EL (cell line): ENCODE measurements at places on chromosomes 11 and 22.

GRCh38 chr11:94825031-94825430 is 56.9 kb downstream of the AMOTL1 start:
- no peak for DNase-seq

DNA sequence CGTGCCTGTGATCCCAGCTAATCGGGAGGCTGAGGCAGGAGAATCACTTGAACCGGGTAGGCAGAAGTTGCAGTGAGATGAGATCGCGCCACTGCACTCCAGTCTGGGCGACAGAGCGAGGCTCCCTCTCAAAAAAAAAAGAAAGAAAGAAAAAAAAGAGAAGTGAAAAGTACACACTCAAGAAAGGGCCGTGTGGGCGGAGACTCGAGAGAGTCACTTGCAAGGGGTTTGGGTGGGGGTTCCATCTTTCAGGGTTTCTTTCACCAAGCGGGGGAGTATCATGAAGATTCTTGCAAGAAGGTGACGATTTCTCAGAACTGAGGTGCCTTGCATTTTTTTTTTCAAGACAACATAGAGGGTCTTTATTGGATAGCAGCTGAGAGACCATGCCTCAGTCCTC is 4.0 kb upstream of the IFITM5 start:
- DNase-seq: no peak

DNA sequence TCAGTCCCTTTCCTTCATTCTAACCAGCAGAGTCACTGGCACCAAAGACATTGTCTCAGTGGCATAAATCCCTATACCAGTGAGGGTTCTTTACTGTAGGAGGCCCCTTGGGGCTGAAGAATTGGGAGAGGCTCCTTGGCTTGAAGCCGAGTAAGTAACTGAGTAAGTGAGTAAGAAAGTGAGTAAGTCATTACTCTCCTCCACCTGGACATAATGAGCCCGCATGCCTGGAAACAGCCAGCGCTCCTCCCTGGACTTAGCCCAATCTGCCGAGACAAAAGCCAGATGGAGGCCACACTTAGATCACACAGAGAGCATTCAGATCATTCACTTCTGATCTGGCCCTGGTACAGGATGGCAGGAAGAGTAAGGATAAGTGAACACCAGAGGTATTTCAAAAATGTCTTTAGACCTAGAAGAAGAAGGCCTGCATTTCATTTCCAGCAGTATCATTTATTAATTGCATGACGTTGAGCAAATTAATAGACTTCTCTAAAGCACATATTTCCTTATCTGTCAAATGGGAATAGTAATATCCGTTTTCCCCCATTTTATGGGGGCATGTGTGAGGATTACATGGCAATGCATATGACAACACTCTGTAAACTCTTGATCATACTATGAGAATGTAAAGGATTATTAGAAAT is 8.2 kb upstream of the MICAL3 start:
- peak; percentile 92 for DNase-seq

GRCh38 chr11:130815097-130815802 is 101.0 kb downstream of the SNX19 start:
- no peak for DNase-seq

DNA sequence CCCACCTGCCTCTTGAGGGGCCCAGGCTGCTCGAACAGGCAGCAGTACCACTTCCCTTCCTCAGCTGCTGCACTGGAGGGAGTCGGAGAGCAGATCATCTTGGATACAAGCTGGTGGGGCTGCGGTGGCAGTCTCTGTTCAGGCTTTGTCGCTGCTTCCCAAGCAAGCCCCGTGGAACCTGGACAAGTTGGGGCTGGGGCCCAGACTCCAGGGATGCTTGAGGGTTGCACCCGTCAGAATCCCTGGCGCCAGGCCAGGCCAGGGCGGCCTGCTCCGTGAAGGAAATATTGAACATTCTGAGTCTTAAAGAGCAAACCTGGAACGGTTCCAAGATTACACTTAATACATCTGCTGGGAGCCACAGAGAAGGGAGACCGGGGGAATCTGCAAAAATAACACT is 310.1 kb upstream of the SORL1-AS1 start:
- DNase-seq: peak; percentile 43

GRCh38 chr11:65826984-65827735 is 6.6 kb upstream of the SNX32 start:
- no peak for DNase-seq

- DNase-seq: no peak
Observed at GRCh38 chr11:61670626-61671025, 9.6 kb upstream of the DAGLA start.

DNA sequence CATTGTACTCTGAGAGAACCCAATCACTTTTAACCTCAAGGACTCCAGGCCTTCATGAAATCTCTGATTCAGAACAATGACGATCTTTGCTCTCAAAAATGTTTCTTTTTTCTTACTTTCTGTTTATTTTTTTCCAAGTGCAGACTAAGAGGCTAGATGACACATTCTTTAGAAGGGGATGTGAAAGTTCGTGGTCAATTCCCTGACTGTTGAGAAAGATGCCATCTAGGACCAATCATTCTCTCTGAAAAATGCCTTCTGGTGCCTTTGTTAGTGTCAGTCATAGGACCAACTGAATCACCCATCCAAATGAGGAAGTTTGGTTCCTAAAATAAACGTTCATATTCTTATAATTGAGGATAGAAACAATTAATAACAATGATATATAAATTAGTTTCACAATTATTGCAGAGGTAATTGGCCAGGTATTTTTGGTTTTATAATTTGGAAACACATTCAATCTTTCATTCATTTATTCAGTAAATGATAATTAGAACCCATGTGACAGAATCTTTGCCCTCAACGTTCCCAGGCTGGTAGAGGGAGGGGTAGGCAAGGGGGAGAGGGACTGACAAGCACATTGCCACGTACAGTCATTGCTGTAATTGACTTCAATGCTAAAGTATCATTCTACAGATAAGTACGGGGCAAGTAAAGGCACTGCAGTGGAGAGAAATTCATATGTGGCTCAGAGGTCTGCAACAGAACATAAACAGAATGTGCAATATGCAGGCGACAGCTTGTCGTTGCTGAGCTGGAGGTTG is 333.4 kb upstream of the MPPED2 start:
- no peak for DNase-seq

GRCh38 chr11:116984186-116984585 is 114.0 kb downstream of the SIK3 start:
- peak; percentile 74 for DNase-seq

- no peak for DNase-seq
Observed at GRCh38 chr11:31059529-31059928, 310.0 kb downstream of the DCDC1 start.

DNA sequence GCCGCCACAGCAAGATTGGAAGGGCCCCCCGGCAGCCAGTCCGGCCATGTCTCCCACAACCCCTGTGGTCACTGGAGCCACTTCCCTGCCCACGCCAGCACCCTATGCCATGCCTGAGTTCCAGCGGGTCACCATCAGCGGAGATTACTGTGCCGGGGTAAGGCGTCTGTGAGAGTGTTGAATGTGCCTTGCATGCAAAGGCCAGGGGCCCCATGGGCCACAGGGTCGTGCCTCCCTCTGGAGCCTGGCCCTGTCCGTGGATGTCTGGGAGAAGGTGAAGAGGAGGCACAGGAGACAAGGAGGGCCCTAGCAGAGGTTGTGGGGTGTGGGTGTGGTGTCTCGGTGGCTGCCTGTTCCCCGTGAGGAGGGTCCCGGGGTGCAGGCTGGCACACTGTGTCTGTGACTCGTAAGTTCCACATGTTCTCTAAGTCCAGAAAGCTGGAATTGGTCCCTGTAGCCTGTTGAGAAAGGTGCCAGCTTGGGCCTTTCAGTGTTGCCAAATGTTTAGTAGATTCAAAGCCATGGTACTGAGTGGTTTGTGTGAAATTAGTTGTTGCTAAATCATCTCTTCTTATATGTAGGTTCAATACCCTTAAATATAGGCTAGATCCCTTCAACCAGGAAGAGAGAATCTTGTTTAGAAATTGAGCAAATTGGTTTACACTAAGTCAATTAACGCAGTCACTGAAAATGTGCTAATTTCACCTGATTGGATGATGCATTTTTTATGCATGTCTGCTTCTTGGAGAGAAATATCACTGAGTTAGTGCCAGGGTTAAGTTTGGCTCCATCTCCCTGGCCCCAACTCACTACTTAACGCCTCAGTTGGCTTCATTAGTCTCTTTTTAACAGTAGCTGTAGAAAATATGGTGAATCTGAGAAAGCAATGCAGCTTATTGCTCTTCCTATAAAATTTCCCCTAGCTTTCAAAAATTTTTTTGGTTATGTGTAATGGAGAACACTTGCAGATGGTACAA is 23.8 kb downstream of the AMPD3 start:
- no peak for DNase-seq

DNA sequence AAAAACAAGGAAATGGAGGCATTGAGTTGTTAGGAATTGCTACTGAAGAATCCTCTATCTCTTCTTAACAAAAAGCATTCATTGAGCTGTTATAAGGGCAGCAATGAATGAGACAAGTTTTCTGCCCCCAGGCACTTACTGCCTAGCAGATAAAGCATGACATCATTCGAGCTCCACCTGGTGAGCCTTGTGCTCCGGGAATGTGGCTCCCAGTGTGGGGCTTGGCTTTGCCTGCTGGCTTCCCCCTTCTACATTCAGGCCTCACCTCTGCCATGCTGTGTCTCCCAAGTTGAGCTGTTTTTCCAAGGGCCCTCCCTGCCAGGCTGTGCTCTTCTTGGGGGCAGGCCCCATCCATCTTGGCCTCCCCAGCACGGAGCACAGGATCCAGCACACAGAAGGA is 56.9 kb upstream of the EIF3D start:
- DNase-seq: peak; percentile 73

- DNase-seq: no peak
Observed at GRCh38 chr11:82989628-82990404, 81.9 kb downstream of the RAB30 start.

DNA sequence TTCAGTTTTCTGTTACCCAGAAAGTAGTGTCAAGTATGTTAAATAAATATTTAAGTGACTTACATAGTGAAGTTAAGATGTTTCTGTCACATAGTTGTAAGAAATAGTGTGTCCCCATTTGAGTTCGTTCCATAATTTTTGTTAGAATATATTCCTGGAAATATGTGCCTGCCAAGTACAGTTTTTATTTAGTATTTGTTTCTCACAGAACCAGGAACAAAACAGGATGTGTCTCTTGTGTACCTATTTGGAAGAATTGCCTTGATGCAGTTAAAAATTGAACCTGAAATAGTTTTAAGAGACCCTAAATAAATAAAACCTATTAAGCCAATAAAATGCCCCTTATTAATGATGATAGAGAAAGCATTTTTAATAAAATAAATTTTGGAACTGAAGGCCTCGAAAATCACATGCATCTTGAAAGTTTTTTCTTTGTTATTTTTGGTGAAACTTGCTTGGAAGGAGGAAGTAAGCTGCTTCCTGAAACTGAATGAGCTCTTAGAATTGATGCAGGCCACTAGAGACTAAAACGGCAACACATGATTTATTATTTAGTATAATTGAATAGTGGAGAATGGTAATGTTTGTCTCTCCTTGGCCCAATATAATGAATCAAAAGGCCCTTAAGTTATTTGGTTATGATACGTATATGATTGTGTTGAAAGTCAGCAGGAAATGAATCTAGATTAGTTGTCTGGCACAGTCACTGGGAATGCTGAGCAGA is 55.9 kb downstream of the SWAP70 start:
- no peak for DNase-seq

- no peak for DNase-seq
Observed at GRCh38 chr22:26564181-26564580, 25.8 kb downstream of the TPST2 start.

GRCh38 chr11:133234883-133235282 is 297.4 kb downstream of the OPCML start:
- DNase-seq: no peak

GRCh38 chr11:95331161-95331560 is 100.2 kb upstream of the SESN3 start:
- DNase-seq: no peak

- DNase-seq: peak; percentile 74
Observed at GRCh38 chr11:60625262-60625661, 74.2 kb upstream of the MS4A8 start.

GRCh38 chr11:8613036-8613435 is 19.0 kb upstream of the STK33 start:
- DNase-seq: no peak

- DNase-seq: no peak
Observed at GRCh38 chr11:22193348-22194051, 615 bp downstream of the ANO5 start.

DNA sequence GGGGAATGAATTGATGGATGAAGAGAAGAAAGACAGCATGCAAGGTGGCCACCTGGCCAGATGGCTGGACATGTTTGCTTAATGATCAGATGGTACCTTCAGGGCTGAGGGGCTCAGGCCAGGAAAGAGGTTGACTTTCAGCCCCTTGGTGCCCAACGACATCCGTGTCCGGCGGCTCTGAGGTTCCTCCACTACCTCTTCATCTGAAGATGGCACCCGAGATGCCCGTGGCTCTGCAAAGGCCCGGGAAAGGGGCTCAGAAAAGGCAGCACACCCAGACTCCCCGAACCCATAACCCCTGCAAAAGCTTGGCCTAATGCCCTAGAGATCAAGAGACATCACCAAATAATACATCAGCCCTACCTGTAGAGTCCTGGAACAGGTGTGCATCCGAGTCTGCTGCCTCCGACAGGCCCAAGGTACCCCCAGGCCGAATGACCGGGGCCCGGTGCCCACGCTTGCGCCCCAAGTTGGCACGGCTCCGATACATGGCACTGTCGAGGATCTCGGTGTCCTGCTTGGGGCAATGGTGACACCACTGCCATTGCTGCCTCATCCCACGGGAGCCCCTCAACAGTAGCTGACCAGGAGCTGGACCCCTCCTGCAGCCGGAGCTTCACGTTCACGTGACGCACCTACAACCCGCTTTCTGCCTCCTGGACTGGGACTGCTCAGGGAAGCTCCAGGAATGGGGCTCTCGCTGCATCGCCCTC is 22.9 kb downstream of the TNKS1BP1 start:
- no peak for DNase-seq

DNA sequence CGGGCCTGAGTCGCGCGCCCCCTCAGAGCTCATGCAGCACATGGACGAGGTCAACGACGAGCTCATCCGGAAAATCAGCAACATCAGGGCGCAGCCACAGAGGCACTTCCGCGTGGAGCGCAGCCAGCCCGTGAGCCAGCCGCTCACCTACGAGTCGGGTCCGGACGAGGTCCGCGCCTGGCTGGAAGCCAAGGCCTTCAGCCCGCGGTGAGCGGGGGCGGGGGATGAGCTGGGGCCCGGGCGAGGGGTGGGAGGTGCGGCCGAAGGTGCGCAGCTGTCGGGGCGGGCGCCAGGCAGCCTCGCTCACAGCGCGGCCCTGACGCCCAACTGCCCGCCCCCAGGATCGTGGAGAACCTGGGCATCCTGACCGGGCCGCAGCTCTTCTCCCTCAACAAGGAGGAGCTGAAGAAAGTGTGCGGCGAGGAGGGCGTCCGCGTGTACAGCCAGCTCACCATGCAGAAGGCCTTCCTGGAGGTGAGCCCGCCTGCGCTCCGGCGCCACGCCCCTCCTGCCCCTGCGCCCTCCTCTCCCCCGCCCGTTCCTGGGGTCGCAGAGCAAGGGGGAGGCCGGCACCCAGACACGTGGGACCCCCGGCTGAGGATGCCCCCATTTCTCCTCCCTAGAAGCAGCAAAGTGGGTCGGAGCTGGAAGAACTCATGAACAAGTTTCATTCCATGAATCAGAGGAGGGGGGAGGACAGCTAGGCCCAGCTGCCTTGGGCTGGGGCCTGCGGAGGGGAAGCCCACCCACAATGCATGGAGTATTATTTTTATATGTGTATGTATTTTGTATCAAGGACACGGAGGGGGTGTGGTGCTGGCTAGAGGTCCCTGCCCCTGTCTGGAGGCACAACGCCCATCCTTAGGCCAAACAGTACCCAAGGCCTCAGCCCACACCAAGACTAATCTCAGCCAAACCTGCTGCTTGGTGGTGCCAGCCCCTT is 20.5 kb downstream of the EPS8L2 start:
- DNase-seq: no peak

- DNase-seq: no peak
Observed at GRCh38 chr11:35207471-35208403, 68.8 kb downstream of the CD44 start.
